ENCODE measurements at places on chromosomes 3 and 15.

DNA sequence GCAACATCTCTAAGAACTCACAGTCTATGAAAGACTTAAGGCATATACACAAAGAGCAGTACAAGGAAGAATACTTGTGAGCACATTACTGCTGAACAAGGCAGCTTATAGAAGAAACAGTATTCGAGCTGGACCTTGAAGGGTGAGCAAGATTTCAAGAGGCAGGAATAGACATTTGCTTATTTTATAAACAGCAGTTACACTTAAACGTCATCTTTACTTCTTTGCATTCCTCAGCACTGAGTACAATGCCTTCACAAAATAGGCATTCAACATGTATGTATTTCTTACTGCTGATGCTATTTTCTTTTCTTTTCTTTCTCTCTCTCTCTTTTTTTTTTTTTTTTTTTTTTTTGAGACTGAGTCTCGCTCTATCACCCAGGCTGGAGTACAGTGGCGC, 205.8 kb downstream of the ZIC4 start:
- no peak for DNase-seq

- no peak for DNase-seq
Observed at GRCh38 chr3:188693435-188693834, 478.3 kb upstream of the TPRG1 start.

GRCh38 chr3:192082730-192083660, 622.0 kb downstream of the PYDC2 start:
- no peak for DNase-seq

DNA sequence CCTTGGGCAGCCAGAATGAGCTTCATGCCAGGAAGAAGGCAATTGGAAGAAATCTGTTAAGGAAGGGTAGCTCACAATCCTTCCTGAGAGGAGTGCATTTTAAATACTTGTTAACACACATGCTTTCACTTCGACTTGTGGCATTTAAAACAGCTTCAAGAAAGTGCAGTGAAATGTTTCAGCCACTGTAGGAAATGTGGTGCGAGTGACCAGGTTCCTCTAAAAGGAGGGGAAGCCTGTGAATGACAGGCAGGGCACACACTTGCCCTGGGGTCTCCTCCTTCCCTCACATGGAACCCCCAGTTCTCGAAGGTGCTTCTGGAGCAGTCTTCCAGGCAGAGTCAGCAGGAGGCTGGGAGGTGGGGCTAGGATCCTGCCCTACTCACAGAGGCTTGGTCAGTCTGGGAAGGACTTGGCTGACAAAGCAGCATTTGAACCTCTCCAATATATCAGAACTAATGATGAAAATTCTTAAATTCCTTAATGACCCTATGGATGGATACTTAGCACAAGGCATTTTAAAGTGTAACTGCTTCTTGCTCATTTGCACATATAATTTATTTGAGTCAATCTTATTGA, 358.6 kb downstream of the CHST2 start:
- DNase-seq, result no peak

- DNase-seq, result no peak
Observed at GRCh38 chr15:67824976-67825880, at the start of gene SKOR1. SKOR1 (plus strand) TSS chr15:67825509; CDS start chr15:67825603, 94 bp downstream.

GRCh38 chr15:59018833-59019232, 31.4 kb downstream of the RNF111 start:
- DNase-seq, result no peak

DNA sequence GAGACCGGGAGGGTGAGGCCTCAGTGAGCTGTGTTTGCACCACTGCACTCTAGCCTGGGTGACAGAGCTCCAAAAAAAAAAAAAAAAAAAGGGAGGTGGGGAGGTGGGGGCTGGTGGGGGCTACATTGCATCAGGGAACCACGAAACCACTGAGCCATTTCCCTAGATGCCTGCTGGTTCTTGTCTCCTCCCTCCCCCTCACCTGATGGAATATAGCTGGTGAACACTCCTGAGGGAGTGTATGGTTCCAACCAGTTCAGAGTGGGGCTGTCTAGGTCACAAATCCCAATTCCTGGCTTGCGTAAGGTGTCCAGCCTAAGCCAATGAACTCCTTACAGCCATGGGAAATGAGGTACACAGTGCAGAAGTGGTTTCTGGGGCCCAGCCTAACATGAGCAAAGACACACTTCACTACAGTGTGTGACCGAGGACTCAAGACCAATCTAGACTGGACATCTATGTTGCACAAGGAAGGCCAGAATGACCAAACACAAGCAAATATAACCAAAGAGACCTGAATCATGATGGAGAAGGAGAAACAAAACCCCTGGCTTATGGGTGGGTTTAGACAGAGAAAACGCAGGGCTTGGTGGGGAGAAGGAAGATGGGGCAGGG, 39.1 kb upstream of the OSBPL11 start:
- DNase-seq, result no peak

DNA sequence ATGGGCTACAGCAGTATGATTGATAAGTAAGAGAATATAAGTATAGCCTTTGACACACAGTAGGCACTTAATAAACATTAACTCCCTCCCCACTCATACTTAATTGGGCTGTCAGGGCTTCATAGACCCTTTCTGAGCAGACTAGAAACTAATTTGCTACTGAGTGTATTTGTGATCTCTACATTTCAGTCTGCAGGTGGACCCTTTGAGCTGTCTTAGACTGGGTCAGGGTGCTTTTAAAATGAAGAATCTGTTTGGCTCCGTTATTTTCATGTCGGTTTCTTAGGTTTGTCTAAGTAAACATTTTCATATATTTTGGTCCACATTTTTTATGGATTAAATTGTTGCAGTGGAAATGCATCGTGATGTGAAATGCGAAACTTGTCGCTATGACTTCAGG, 50.3 kb upstream of the SELENOK start:
- no peak for DNase-seq

GRCh38 chr15:74011610-74012009, 17.1 kb downstream of the PML start:
- no peak for DNase-seq

DNA sequence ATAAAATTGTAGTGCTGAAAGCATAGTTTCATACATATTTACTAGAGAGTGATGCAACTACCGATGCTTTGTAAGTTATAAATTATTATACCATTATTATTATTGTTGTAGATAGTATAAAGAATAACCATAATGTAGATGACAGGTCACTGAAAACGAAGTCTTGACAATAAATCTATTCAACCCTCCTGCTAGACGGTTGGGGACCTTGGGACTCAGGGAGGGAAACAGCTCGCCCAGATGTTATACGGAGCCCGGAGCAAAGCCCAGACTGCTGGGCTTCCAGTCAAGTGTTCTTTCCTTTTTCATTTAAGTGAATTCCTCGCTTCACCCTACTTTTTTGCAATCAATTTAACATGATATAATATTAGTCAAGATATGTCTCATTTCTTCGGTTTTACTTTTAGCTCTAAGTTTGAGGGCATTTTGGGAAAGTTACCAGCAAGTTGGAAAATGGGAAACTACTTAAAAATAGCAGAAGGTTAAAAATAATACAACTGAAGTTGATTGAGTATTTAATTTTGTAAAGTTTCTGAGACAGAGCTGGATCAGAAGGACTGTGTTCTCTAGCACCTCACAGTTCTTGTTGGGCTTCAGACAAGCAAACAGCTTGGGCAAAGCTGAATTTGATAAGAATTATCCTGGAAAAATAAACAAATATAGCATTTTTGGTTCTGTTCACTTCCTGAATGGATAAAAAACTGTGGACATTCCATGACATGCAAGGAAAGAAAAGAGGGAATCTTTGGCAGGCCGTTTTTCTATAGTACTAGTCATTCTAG, 173.4 kb upstream of the TP63 start:
- DNase-seq, result no peak

DNA sequence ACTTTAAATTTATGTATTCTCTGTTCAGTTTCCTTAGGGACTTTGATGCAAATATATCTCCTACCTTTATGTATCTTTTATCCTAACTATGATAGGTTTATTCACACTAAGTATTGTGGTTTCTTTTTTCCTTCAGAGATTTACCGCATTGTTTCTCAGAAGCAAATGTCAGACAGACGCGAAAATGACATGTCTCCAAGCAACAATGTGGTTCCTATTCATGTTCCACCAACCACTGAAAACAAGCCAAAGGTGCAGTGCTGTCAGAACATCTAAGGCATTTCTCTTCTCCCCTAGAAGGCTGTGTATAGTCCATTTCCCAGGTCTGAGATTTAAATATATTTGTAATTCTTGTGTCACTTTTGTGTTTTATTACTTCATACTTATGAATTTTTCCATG, 18.3 kb downstream of the RAB11A start:
- no peak for DNase-seq

DNA sequence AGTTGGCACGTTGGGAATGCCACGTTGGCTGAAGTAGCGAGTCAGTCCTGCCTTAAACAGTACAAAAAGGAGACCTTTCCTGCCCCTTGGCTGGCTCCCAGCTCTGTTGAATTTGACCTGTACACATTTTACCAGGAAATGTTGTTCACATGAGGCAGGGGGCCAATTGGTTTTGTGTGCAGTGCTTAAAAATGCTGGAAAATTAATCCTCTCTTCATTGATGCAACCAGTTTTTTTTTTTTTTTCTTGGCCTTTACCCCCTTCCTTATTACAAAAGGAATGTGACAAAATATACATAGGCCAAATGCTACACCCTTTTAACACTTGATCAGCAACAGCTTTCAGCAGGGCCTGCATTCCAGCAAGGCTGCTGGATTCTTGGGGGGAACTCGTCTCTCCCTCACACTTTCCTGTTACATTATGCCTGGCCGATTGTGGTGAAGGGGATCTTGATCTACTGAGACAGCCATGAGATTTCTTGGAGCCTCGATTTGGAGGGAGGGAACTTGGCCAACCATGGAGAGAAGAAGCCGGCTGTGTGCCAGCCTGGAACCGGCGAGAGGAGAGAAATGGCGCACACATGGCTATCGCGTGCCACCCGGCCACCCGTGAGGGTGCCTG, 93.1 kb downstream of the DNASE1L3 start:
- no peak for DNase-seq

DNA sequence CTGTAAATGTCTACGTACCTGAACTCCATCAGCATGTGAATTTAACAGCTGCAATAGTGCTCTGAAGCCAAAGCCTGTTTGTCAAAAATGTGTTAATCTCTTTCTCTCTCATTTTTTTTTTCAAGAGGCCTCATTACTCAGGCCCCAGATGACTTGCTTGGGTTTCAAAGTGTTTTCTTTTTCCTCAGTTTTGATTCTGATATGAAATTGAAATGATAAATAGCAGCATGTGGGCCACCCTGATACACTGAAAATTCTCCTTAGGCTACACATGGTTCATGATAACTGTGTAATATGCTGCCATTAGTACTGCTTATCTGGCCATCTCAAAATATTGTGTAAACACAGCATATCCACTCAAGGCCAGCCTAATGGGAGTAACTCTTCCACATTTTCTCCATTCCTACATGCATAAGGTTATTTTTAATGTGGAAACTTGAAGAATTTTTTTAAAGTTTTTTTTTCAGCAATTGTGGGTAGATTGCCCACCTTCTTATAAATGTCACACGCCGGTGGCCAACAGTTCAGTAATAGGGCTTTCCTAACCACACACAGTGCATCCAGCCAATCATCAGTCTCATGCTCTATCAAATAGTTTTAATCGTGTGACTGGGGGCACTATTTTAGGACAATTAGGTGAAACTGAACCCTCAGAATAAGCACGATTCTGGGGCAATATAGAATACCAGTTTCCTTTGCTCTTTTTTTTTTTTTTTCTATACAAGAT, 13.1 kb upstream of the DENND4A start:
- DNase-seq, result no peak

Measured in DMS 273 treated with DMSO at 0.1 percent for 48 hours (cell line).